ENCODE measurements at places on chromosomes 4 and X.

GRCh38 chr4:87093443-87094123 lies 126.8 kb downstream of the KLHL8 start:
- peaks cover 18% of the 10 kb centered on the region for H3K4me1 ChIP-seq
- peaks cover 38% of the 10 kb centered on the region for H3K36me3 ChIP-seq
- no peak overlapping the region for H3K4me3 ChIP-seq
- peak; percentile 29 for DNase-seq
- H3K27me3 ChIP-seq, result no peaks in the 10 kb centered on the region

GRCh38 chrX:83260288-83260687 lies 247.8 kb upstream of the POU3F4 start:
- no peak overlapping the region for H3K4me3 ChIP-seq
- no peak overlapping the region for H3K27ac ChIP-seq
- no peaks in the 10 kb centered on the region for H3K36me3 ChIP-seq
- no peak for DNase-seq

- no peak overlapping the region for H3K4me3 ChIP-seq
- H3K27ac ChIP-seq, result no peak overlapping the region
- H3K36me3 ChIP-seq, result peaks cover 4% of the 10 kb centered on the region
Observed at GRCh38 chr4:15729910-15730533, 27.2 kb downstream of the BST1 start.

DNA sequence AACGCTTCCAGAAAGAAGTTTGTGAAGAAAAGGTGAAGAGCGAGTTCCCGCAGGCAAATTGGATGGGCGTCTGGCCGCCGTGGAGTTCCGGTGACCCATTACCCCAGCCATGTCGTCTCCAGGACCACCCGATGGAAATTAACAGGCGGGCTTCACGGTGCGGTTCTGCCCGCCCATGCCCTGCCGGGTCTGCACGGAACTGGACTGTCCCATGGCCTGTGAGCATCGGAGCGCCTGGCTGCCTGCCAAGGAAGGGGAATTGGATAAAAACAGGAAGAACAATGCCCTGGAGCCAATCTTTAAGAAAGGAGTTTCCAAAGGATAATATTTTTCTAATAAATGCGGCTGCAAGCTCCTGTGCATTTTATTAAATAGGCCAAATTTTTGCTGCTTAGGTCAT lies 319.8 kb upstream of the SLC7A11 start:
- H3K36me3 ChIP-seq, result no peaks in the 10 kb centered on the region
- H3K4me3 ChIP-seq, result no peak overlapping the region
- no peak for DNase-seq
- no peaks in the 10 kb centered on the region for H3K4me1 ChIP-seq

DNA sequence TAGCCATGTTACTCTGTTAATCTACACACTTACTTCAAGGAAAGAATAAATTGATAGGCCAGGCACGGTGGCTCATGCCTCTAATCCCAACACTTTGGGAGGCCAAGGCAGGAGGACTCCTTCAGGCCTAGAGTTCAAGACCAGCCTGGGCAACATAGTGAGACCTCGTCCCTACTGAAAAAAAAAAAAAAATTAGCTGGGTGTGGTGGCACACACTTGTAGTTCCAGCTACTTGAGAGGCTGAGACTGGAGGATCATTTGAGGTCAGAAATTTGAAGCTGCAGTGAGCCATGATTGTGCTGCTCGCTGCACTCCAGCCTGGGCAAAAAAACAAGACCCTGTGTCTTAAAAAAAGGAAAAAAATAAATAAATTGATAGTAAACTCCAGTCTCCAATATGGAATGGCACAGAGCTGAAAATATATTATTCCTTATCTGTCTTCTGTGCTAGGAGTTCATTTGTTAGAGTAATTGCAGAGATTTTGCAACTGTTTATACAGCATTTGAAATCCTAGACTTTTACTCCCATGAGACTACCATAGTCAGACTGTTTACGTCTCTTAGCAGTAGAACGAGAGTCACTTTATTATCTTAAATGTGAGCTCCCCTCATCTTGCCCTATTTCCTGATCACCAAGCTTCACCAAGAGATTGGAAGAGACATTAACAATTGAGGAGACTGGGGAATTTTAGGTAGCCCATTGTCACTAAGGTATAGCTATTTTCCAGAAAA lies 18.8 kb upstream of the TMEM131L start:
- DNase-seq, result no peak
- H3K27me3 ChIP-seq, result peaks cover 3% of the 10 kb centered on the region

DNA sequence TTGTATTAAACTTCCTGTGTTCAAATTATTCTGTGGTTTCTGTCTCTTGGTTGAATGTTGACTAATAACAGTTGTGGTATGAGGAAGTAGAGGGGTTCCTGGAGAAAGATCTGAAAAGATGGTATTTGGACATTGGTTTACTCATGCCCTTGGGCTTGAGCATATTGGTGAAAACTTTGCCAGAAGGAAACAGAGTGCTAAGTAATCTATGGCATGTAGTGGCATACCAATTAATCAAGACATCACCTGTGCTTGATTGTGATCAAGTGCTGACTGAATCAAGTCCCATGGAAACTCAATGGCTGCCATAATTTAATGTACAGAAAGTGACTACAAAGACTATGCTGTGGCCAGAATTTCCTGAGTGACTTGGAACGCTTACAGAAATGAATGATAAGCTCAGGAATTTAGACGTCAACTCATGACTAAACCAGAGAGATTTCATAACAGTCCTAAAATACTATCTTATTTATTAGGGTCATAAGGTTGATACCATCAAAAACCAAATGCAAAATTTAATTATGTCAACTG lies 2062.9 kb downstream of the ARAP2 start:
- H3K27me3 ChIP-seq, result no peaks in the 10 kb centered on the region
- no peak for DNase-seq
- no peak overlapping the region for H3K27ac ChIP-seq

GRCh38 chrX:65928522-65928921 lies 111.4 kb downstream of the VSIG4 start:
- H3K27me3 ChIP-seq, result no peaks in the 10 kb centered on the region
- no peak overlapping the region for H3K27ac ChIP-seq
- no peak overlapping the region for H3K4me3 ChIP-seq
- H3K4me1 ChIP-seq, result peaks cover 53% of the 10 kb centered on the region
- H3K36me3 ChIP-seq, result peaks cover 38% of the 10 kb centered on the region

GRCh38 chr4:26839534-26839951 lies 21.1 kb upstream of the STIM2 start:
- H3K27me3 ChIP-seq, result no peaks in the 10 kb centered on the region
- H3K4me1 ChIP-seq, result peaks cover 5% of the 10 kb centered on the region
- no peak overlapping the region for H3K27ac ChIP-seq
- no peaks in the 10 kb centered on the region for H3K36me3 ChIP-seq

GRCh38 chrX:40012868-40013265 lies 84.9 kb downstream of the BCOR start:
- peaks cover 31% of the 10 kb centered on the region for H3K4me1 ChIP-seq
- H3K27ac ChIP-seq, result peak overlapping the region; percentile 62
- peak; percentile 25 for DNase-seq
- H3K4me3 ChIP-seq, result peak overlapping the region; percentile 73
- no peaks in the 10 kb centered on the region for H3K36me3 ChIP-seq

GRCh38 chr4:52714597-52715254 lies 36.5 kb downstream of the ERVMER34-1 start:
- DNase-seq, result no peak
- H3K27ac ChIP-seq, result peak overlapping the region; percentile 93
- peaks cover 50% of the 10 kb centered on the region for H3K36me3 ChIP-seq
- peak overlapping the region; percentile 90 for H3K4me3 ChIP-seq
- H3K4me1 ChIP-seq, result peaks cover 60% of the 10 kb centered on the region

All from activated CD4-positive, alpha-beta memory T cell treated with anti-CD3 and anti-CD28 coated beads, Interleukin-2, amount 10 ng/mL, durations not matched to agents 7 days and 5 days (primary cell).